MV-4-11 (cell line): ENCODE measurements at places on chromosomes 4 and X.
A peak's percentile ranks its signal among the peaks of the same experiment; 100 is the strongest.

DNA sequence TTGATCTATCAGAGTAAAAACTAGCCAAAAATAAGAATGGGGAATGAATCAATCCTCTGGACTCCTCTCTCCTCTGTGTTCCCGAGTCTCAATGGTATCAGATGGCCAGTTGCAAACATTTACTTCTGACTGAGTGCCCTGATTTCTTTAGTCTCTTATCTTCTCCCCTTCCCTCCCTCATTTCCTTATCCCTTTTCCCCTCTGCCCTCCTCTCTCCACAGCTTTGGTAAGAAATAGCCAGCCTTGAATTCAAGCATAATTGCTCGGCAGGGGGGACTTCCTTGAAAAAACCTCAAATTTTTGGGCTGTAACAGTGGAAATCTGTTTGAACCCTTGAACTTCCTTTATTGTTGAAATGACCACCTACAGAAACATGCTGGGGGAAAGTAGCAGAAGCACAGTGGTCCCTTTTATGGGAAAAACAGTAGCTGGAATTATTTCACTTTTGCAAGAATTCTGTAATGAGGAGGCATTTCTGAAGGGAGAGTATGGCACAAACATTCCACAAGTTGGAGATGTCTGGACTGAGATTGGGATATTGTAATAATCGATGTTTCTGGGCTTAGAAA is 40.3 kb downstream of the NHS start:
- DNase-seq: no peak

- DNase-seq: no peak
These were observed 138.4 kb downstream of the LDB2 start for GRCh38 chr4:16759931-16760582.

DNA sequence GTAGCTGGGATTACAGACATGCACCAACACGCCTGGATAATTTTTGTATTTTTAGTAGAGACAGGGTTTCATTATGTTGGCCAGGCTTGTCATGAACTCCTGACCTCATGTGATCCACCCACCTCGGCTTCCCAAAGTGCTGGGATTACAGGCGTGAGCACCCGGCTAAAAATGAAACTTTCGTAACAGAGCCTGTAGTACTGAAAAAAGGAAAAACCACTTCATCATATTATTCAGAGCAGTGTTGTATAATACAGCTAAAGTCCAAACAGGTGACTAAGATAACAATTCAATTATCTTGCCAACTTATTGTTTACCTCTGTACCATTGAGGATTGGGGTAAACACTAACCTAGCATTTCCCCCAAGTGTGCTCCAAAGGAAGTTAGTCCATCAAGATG is 43.9 kb upstream of the HPRT1 start:
- DNase-seq: peak; percentile 1

GRCh38 chr4:27692158-27692557 is 831.5 kb downstream of the STIM2 start:
- peak; percentile 56 for DNase-seq

GRCh38 chr4:11297627-11298026 is 131.1 kb downstream of the HS3ST1 start:
- no peak for DNase-seq

- DNase-seq: peak; percentile 34
These were observed 56.8 kb downstream of the PRRG1 start for GRCh38 chrX:37405956-37406355.

DNA sequence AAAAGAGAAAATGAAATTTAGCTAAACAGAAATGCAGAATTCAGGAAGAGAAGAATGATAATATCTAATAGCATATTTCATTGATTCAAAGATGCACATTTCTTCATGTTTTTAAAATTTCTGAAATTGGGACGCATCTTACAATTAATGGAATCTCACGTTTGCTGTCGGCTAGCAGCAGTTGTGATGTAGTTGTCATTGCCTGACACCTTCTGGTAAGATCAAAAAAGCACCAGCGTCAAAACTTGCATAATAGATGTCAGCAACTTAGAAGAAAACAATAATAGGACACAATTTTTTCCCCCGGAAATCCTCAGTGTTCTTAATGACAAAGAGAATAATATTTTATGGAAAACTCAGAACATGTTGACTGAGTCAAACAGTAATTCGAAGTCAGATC is 29.8 kb upstream of the SLC7A3 start:
- no peak for DNase-seq

DNA sequence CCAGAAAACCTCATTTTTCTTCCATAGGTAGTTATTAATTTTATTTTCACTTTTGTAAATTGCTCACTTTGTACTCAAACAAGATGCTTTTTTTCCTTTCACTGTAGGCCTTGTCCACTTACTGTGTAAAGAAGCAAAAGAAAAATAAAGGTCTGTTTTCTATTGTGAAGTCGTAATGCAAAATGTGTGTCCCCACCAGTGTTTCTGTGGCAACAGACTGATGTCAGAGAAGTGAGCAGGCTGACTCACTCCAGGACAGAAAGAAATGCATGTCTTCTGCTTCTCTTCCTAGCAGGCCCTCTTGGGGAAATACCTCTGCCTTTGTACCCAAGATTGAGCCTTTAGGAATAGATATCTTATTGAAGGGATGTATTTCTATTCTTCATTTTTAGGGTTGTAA is 30.3 kb downstream of the INPP4B start:
- peak; percentile 69 for DNase-seq

DNA sequence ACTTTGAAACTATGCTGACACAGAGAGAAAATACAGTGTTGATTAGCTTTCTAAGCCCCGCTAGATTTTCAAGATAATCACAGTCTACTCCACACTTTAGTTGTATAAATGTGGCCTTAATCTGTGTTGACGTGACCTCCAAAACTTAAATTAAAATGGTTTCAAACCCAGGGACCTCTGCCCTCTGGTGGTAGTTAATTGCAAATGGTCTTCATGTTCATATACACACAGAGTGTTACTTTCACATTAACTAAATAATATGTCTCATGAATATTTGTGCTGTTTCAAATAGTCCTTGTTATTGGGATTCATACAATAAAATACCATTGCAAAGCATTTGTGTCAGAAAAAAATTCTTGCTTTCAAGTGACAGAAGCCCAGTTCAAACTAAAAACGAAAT is 64.3 kb downstream of the TASL start:
- no peak for DNase-seq

GRCh38 chrX:13463608-13464007 is 105.8 kb upstream of the EGFL6 start:
- peak; percentile 82 for DNase-seq
